ENCODE measurements at places on chromosomes 7 and 10.

GRCh38 chr7:94109556-94109955, 105.4 kb upstream of the BET1 start:
- DNase-seq, result no peak

DNA sequence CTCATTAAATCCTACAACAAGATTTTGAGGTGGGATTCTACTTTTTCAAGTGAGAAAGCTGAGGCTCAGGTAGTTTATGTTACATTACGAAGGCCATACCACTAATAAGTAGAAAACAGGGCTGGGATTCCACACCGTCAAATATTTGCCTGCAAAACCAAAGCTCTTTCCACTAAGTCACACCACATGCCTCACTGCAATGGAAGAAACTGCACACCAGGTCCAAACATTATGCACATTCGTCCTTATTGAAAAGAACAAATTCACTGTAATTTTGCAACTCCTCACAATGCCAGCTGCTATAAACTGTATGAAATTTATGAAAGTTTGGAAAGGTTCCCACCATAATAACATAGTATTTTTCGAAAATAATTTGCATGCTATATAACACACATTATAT, 66.5 kb downstream of the DGKB start:
- DNase-seq, result no peak

DNA sequence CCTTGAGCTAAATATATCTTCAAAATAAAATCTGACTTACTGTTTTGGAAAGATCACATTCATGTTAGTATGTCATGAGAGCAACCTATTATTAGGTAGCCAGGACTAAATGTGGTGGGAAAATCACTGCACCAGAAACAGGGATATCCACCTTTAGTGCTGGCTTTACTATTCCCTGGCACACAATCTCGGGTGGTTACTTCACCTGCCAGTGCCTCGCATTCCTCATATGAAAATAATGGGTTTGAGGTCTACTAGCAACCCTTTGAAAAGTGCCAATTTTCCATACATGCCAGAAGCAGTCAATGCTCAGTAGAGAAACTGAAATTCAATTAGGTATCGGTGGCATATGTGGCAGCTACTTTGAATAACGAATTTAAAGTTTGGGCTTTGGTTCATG, 36.8 kb downstream of the PTN start:
- DNase-seq, result no peak

DNA sequence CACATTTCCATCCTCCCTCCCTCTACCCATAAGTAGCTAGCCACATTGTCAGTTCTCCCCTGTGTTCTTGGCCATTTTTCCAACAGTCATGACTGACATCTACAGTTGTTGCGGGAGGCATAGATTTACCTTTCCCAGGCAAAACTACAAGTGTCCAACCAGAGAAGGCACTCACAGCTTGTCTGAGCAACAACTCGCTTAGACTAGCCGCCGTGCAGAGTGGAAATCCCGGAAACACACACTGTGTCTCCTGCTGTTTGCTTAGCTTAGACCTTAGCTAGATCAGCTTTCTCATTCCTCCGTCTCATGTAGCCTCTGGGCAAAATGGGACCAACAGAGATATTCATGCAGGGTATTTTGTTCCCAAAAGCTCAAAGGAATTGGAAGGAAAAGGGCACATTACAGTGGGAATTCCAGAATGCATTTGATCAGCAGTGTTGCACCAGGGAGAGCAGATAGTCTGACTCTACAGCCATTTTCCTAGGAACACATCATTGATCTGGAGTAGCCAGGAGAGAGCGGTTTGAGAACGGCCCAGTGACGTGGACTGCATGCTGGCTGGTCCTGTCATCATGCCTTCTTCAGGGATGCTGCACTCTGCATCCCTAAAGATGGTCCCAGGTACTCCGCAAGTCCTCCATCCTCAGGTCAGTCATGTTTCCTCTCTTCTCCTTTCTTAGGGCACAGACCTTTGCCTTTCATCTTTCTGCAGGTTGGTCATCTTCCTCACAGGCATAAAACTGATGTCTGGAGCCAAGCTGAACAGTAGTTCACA, 89.4 kb downstream of the C10orf90 start:
- DNase-seq, result no peak

DNA sequence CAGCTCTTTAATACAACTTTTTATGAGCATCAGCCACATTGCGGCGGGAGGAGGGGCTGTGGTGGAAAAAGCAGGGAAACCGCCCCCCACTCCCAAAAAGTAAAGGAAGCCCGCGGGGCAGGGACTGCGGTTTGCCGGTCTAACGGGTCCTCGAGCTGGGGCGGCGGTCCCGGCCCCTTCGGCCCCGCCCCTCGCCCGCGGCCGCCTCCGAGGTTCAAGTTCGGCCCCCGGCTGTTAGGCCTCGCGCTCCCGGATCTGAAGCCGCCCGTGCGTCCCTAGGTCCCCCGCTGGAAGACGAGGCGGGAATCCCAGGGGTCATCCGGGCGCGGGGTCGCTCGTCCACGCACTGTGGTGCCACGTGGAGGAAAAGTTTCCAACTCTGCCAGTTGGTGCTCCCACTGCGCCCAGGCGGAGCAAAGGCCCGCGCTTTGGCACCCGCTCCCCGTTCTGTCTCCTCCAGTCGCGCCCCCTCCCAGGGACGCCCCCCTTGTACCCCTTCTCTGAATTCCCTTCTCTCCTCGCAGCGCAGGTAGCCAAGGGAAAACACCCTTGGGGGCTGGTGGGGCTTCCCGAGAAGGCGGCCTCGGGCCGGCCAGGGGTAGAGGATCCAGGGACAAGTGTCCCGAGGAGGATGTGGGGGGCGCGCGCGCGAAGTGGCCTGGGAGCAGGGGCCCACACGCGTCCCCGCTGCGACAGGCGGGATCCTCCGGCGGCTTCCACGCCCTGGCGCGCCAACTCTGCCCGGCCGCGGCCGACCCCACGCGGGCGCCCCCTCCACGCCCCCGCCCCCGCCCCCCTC, 798 bp upstream of the AUTS2 start:
- peak; percentile 17 for DNase-seq

GRCh38 chr7:21962677-21963076, 17.0 kb upstream of the CDCA7L start:
- no peak for DNase-seq

DNA sequence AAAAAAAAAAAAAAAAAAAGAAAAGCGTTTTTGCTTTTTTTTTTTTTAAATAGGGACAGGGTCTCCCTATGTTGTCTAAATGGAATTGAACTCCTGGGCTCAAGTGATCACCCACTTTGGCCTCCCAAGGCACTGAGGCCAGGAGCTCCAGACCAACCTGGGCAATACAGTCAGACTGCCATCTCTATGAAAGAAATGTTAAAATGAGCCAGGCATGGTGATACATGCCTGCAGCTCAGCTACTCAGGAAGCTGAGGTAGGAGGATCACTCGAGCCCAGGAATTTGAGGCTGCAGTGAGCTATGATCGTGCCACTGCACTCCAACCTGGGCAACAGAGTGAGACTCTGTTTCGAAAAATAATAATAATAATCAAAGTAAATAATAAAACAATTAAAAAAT, 16.5 kb upstream of the LMTK2 start:
- no peak for DNase-seq

GRCh38 chr10:102869258-102870198, at the start of gene AS3MT:
Gene AS3MT (plus strand): TSS chr10:102869470. CDS start chr10:102869593, 123 bp downstream.
- peak; percentile 20 for DNase-seq

DNA sequence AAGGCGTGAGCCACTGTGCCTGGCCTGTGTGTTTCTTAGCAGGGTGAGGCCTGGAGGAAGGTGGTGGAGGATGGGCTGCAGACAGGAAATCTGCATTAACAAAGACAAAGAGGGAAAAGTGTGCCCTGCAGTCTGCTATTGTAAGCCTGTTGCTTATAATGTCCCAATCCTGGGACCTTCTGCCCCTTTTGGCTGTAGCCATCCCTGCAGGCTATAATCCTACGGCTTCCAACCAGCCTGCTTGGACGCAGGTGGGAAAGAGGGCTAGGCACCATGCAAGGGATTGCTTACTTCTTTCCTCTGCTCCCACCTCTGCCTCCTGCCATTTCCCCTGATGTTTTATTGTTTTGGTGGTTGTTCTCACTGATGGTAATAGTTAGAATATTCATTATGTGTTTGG, 434.3 kb downstream of the PLXNA4 start:
- no peak for DNase-seq

DNA sequence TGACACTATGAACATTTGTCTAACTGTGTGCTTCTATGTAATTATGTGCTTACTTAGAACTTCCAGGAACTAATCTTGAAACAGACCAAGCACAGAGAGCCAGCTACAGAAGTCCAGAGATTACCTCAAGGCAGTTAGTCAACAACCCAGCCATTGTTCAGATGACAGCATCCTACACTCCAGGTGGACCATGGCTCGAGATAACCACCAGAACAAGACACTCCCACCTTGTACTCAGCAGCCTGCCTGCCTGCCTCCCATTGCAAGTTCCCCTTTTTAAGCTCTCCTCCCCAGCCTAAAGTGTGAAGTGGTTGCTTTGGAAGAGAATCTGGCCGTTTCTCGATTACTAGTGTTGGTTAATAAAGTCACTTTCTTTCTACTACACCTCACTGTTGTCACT, 1080.6 kb upstream of the LRRN3 start:
- DNase-seq, result no peak

DNA sequence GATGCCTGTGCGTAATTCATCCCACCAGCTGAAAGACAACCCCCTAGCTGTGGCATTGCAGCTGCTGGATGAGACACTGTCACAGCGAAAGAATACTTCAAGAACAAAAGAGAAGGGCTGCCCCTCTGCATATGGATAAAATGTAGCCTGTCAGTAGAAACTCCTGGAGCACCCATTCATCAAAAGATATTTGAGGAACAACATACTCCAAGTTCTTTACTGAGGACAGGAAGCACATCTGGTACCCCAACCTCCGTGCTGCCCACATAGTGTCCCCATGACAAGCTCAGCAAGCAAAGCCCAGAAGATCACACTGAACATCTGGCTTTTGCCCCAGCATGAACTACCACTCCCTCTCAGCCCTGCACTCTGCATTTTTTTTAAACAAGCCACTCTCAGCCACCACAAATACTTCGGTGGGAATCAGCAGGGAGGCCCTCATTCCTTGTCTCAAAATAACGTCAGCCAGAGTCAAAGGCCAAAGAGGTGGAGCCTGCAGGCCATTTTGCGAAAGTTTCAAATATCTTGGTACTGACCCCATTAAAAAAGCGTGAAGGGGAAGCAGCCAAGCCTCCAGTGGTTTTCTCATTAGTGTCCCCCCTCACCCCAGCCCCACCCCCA, 1.7 kb downstream of the CREB3L2 start:
- peak; percentile 96 for DNase-seq
